ENCODE measurements at places on chromosomes 7 and 10.

DNA sequence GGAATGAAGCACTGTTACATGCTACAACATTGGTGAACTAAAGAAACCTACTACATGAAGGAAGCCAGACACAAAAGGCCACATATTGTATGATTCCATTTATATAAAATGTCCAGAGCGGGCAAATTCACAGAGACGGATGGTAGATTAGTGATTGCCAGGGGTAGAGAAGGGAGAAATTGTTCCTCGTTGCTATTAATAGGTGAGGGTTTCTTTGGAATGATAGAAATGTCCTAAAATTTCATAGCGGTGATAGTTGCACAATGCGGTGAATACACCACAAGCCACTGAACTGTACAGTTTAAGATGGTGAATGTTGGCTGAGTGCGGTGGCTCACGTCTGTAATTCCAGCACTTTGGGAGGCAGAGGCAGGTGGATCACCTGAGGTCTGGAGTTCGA is 29.0 kb downstream of the DENND2A start:
- no peak for DNase-seq

DNA sequence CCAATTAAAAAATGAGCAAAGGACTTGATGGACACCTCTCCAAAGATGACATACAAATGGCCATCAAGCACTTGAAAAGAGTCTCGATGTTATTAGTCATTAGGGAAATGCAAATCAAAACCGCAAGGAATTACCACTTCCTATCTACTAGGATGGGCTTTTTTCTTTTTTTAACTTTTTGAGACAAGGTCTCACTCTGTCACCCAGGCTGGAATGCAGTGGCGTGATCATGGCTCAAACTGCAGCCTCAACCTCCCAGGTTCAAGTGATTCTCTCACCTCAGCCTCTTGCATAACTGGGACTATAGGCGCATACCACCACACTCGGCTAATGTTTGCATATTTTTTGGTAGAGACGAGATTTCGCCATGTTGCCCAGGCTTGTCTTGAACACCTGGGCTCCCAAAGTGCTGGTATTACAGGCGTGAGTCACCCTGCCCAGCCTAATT is 13.6 kb downstream of the NKX1-2 start:
- DNase-seq, result no peak

DNA sequence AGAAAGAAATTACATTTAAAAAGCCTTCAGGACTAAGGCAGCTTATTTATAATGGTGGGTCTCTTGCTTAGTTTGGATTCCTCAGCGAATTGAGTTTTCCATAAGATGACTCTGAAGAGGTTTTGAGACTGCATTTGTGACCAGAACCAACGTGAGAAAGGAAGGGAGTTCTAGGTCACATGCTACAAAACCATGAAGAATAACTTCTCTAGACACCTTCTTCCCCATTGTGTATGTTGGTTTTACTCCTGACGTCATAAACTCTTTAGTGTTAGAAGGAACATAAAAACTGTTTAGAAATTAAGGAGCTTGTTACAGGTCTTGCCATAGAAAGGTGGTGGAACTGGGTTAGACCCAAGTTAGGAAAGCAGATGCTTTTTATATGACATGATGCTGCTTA is 11.1 kb downstream of the PTPN12 start:
- DNase-seq, result no peak

DNA sequence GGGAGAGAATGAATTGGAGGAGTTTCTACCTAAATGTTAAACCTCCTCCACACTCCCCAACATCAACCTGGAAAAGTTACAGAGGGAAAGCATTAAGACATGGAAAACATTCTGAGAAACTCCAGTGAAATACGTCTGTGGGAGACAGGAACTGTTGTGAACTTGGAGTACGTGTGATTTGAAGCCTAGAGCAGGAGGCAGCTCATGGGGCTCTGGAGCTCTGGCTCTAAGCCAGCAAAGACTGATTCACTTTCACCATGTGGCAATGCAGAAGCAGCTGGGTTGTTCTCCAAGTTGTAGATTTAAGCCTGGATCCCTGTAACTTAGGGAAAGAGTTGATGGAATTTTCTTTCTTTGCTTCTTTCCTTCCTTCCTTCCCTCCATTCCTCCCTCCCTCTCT is 503.2 kb downstream of the NRG3 start:
- peak; percentile 89 for DNase-seq

- no peak for DNase-seq
These were observed 28.9 kb downstream of the PPIF start for GRCh38 chr10:79376078-79376628.

GRCh38 chr7:95322396-95322795 is 1.9 kb downstream of the PON1 start:
- DNase-seq, result no peak

DNA sequence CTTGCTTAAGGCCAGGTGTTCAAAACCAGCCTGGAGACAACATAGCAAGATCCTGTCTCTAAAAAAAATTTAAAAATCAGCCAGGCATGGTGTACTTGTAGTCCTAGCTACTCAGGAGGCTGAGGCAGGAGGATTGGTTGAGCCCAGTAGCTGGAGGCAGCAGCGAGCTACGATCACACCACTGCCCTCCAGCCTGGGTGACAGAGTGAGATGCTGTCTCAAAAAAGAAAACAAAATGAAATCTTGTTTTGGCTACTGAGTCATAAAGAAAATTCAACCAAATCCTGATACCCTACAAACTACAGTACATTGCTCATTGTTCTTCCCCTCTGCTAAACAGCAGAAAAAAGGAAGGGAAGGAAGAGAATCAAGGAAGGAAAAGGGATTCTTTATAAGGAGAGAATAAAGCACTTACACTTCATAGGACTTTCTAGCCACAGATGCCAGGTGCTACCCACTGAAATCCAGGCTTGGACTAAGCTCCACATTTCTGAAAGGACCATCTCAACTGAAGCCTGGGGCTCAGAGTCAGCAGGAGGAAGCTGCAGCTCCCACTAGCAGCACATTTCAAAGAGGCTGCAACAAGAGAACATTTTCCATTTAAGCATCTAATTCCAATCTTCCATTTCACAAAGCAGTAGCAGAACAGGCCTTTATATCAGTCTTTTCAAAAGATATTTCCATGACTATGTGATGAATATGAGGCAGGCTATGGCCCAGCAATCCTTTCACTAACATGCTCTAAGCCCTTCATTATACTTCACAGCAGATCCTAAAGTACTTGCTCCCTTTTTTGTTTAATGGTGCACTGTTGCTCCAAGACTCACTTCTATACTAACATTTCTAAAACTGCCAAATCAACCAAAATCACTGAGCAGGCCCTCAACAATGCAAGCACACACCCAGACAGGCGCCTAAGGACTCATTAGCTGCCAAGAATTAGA is 13.5 kb downstream of the TNPO3 start:
- DNase-seq, result no peak

DNA sequence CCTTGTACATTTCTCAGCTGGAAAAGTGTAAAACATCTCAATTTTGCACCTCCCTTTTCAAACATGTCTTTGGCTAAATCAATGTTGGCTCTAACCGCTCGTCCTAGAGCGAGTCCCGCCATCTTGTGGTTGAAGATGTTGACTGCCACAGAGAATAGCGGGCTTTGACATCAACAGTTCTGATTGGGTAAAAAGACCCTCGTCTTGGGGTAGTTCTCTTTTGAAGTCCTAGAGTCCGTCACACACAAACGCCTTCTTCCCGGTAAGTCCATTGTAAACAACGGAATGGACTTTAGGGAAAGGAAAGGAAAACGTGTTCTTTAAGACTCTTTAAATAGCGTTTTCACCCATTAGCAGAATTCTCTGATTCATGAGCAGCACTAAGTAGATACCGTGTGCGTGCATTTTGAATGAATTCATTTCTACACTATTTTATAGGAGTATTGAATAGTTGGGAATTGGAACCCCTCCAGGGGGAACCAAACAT is 452 bp upstream of the RPP30 start:
- DNase-seq, result peak; percentile 46

DNA sequence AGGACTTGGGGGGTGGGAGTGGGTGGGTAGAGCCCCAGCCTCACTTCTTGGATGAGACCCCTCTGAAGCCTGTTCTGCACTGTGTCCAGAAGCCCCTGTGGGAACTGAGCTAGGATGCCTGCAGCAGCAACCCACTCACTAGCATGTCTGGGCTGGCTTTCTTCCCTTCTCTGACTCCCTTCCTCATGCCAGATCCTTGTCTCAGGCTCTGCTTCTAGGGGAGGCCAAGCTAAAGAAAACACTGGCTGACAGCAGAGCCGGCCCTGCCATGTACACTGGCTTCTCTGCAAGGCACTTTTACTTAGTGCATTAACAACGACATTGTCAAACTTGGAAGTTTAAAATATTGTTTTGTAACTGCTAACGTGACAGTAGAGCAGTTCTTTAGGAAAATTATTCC is 50.2 kb downstream of the ARHGAP22 start:
- DNase-seq, result no peak

GRCh38 chr10:11824825-11825224 is 1.7 kb downstream of the PROSER2 start:
- DNase-seq, result no peak

- no peak for DNase-seq
These were observed 2.9 kb upstream of the NKX6-2 start for GRCh38 chr10:132788831-132789219.

DNA sequence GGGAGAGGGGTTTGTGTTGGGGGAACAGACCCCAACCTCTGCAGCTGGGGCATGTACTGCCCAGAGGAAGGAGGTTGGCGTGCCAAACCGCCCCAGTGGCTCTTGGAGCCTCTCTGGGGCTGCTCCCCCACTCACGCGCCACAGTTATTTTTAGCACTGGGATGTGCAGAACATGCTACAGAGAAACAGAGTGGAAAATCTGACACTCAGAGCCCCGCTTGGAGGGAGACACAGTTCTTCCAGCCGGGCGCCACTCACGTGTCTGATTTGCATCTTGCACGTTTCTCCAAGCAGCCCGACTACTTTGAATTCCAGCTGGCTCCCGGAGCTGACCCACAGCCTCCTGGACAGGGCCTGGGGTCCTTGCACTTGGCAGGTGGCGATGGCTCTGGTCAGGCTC is 182.0 kb downstream of the RPS24 start:
- DNase-seq, result no peak

- DNase-seq, result no peak
These were observed 237.4 kb downstream of the FOXP2 start for GRCh38 chr7:114652041-114652440.

GRCh38 chr7:22385326-22385725 is 28.4 kb upstream of the RAPGEF5 start:
- no peak for DNase-seq

GRCh38 chr7:118288098-118288497 is 63.6 kb downstream of the ANKRD7 start:
- DNase-seq, result no peak

- DNase-seq, result no peak
These were observed 122.3 kb downstream of the SH3PXD2A start for GRCh38 chr10:103733045-103733419.

- no peak for DNase-seq
These were observed 590.6 kb downstream of the ARL4A start for GRCh38 chr7:13278020-13278419.

DNA sequence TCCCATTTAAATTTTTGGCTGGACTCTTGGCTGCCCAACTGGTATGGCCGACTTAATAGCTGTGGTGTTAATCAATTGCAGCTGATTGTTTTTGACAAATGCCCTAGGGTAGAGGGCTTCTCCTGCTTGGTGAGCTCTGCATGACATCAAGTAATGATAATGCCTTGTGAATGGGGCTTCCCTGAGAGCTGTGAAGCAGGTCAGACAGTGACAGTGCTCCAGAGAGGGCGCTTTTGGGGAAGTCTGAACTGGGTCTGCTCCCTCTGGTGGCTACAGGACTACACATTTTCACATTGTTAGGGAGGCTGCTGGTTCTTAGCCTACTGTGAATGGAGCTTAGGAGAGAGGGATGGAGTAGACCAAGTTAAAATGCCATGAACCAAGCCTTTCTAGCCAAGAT is 98.8 kb downstream of the SDK1 start:
- DNase-seq, result no peak

GRCh38 chr10:43795639-43796038 is 147.0 kb upstream of the ZNF32 start:
- no peak for DNase-seq

DNA sequence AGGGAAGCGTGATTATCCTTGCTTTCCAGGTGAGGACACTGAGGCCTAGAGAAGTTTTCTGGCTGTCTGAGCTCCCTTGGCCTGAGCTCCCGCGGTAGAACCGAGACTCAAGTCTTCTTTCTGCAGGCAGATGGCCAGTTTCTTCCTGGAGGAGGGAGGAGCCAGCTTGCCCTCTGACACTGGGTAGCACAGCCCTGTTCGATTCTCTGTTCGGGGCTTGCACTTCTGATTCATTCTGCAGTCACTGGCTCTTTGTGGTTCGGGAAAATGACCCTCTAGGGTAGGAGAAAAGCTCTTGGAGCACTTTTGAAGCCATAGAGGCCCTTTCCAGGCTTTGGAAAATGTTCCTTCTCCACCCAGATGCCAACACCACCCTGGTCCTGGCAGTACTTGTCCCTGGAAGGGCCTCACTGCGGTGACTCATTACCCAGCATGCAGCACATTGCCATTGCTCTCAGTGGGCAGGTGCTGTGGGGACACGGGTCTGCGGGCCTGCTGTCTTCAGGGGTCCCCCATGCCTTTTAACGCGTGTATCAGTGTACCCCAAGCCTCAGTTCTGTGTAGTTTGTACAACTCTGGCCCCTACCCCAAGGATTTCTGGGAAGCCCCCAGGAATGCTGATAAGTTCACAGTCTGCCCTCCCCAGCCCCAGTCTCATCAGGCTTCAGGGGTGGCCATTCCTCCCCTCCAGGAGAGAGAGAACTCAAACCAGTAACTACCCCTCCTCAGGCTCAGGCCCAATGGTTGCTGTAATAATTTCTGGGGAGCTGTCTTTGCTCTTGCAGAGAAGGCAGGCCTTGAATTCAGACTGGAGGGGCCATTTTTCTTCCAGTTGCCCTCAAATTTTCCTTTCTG is 11.9 kb downstream of the CHST3 start:
- no peak for DNase-seq

DNA sequence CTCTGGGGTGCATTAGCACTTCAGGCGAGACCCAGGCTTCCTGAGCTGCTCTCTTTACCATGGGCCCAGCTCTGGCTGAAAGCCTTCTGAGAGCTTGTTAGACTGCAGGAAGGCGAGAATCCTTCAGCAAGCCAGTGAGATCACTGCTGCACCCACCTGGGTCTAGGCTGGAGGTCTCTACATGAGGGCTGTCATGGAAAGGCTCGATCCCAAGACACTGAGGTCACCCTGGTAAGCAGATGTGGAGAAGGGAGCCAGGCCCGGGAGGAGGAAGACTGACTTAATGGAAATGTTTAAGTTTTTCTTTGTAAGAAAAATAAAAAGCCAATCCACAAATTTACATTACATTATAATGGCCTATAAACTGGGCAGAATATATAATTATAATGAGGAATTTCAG is 684.5 kb downstream of the TNS3 start:
- no peak for DNase-seq

GRCh38 chr7:25287291-25287690 is 59.0 kb upstream of the NPVF start:
- DNase-seq, result no peak
